CD4-positive, alpha-beta T cell treated with Interleukin-6 at 100 ng/mL for 8 hours (primary cell): ENCODE measurements at places on chromosomes 5 and 9.

DNA sequence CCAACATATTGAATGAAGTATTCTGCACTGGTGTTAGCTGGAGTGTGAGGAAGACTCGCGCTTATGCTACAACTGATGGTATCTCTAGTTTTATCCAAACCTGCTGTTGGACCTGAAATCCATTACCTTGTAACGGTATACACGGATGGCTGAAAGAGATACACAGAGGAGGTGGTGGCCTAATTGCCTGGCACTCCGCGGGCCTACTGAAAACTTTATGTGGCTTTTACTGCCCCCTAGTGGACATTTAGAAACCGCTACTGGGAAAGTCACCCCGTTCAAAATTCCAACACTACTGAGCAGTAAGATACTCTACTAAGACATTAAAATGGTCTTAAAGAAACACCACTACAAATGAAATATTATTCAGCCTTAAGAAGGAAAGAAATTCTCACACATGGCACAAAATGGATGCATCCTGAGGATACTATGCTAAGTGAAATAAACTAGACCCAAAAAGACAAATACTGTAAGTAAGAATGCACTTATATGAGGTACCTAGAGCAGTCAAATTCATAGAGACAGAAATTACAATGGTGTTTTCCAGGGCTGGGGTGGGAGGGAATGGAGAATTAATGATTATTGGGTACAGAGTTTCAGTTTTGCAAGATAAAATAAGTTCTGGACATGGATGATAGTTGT is 100.4 kb downstream of the TTLL11 start:
- DNase-seq = peak; percentile 47

GRCh38 chr5:21685522-21685921 is 1167.6 kb downstream of the CDH12 start:
- DNase-seq = no peak

GRCh38 chr9:34675869-34676268 is 13.4 kb upstream of the CCL27 start:
- DNase-seq = no peak

DNA sequence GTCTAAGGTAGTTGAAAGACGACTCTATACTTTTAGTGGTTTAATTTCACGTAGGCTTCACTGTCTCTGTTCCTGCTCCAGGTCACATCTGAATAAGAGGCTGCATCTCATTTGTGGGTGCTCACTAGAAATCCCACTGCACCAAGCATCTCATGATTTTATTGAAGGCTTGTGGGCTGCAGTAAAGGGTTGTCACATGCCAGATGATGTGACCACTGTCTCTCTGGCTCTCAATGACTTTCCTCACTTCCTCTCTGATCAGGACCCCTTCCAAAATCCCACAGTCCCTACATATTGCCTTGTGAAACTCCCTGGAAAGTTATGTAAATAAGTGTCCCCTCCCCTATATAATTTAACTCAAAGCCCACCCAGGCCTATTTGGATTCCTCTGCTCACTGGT is 8.9 kb upstream of the ZCCHC10 start:
- no peak for DNase-seq

GRCh38 chr9:114450833-114451706 is 54.2 kb downstream of the WHRN start:
- DNase-seq = peak; percentile 17

DNA sequence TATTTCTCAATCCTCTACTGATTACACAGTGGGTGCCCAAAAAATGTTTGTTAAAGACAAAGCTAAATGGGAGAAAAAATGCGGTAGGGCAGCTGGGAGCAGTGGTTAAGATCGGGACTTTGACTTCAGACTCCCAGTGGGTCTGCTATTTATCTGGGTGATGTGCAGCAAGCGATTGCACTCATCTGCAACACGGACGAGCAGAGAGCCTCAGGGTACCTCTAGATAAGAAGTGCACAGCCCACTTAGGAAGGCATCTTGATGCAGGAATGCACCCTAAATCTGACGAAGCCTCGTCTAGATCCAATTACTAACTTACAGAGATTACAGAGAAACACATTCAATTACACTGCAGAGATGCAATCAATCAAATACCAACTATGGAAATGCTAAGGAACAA is 4.0 kb downstream of the MAPK9 start:
- DNase-seq = no peak

- DNase-seq = no peak
These were observed 230.9 kb downstream of the PIK3R1 start for GRCh38 chr5:68446487-68446894.

GRCh38 chr9:129121483-129121882 is 10.3 kb downstream of the PTPA start:
- DNase-seq = no peak

DNA sequence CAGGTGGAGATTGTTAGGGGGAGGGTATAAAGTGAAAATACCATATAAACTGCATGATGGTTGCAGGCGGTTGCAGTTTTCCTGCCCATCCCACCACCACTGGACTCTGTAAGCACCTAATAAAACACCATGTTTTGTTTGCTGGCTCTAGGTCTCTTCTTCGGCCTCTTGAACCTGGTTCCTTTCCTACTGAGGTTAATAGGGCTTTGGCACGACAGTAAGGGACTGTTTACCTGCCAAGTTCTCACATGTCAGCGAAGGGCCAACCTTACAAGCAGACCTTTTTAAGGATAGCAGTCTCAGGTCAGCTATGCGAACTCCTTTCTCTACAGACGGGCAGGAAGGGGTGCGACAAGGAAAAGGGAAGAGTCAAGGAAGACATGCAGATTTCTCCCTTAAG is 3.4 kb upstream of the RFESD start:
- DNase-seq = no peak

GRCh38 chr9:120395376-120395775 is 184.6 kb downstream of the CDK5RAP2 start:
- no peak for DNase-seq

GRCh38 chr5:135129307-135129706 is 95.3 kb upstream of the PITX1 start:
- no peak for DNase-seq

- DNase-seq = no peak
These were observed 141.9 kb downstream of the NPR3 start for GRCh38 chr5:32852976-32853375.

DNA sequence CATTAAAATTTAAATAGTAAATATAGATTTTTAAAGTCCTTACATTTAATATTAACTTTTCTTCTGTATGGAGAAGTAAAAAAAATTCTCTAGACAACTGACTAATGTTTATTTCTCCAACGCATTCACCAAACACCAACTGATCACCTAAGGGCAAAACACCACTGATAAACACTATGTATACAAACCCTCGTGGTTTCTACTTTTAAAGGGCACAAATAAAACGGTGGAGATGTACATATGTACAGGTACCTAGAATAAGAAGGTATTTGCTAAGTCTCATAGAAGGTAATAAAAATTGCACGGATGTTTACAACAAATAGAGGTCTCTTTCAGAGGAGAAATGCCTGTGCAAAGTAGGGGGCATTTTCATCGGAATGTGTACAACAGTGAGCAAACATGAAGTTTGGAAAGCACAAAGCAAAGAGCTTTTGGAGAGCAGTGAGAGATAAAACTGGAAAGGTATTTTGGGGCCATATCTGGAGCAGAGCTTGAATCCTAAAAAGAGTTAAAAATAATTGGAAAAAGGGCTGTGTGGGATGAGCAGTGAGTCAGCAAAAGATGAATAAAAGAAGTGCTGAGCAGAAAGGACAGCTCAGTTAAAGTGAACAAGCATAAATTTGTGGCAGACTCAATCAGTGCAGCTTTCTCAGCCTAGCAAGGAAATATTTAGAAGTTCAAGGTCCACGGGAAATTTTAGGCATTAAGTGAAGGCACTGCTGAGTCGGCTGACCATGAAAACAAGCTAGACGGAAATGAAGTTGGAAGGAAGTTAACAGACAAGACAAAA is 160.0 kb downstream of the TMEM161B start:
- DNase-seq = no peak
